ENCODE measurements at places on chromosomes 7 and 10.

- DNase-seq, result peak; percentile 83
Observed at GRCh38 chr7:106009503-106010226, 46.6 kb downstream of the CDHR3 start.

DNA sequence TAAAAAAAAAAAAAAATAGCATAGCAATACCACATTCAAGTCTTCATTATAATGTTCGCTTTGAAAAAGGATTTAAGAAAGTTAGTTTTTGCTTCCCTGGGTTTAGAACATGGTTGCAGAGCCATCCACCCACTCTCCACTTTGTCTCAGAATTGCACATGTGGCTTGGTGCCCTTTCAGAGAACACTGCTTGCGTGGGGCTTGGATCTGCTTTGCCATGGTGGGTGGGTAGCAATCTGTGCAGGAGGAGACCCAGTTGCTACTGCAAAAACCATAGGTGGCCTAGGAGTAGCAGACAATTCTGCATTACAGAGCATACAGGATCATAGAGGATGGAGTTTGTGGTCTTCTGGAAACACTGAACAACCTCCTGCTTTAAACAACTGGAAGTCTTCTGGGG is 421.4 kb upstream of the CELF2 start:
- no peak for DNase-seq

GRCh38 chr10:28036587-28036986 is 37.7 kb upstream of the ODAD2 start:
- no peak for DNase-seq

- no peak for DNase-seq
Observed at GRCh38 chr7:122488241-122488640, 183.7 kb upstream of the FEZF1 start.

DNA sequence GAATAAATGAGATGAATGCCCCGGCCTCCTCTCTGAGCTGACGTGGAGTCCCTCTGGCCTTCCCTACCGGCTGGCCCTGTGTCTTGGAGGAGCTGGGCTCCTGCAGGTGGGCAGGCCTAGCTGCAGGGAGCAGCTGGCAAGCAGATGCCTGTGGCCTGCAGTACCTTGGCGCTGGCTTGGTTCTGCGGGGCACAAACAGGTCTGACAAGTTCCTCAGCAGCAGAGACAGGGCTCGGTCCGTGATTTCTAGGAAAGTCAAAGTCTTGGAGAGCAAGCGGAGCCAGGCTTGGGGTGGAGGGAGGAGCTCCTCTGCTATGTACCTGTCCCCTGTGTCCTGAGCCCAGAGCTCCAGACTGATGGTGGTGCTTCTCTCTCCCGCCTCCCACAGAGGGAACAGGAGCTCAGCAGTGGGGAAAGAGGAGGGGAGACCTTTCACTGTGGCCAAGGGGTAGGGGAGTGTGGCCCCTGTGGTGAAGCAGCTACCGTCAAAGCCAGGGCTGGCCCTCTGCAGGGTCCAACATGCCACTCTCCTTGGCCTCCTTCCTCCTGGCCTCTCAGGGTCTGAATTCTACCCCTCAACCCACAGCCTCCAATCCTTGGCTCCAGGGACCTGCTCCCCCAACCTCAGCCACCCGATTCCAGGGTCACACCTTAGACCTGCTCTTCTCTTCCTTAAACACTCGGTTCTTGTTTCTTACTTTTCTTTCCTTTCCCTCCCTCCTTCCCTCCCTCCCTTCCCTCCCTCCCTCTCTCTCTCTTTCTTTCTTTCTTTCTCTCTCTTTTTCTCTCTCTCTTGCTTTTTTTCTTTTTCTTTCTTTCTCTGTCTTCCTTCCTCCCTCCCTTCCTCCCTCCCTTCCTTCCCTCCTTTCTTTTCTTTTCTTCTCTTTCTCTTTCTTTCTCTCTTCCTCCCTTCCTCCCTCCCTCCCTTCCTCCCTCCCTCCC is 20.1 kb downstream of the MYL10 start:
- DNase-seq, result no peak

GRCh38 chr10:116088985-116089384 is 184.0 kb downstream of the GFRA1 start:
- no peak for DNase-seq

DNA sequence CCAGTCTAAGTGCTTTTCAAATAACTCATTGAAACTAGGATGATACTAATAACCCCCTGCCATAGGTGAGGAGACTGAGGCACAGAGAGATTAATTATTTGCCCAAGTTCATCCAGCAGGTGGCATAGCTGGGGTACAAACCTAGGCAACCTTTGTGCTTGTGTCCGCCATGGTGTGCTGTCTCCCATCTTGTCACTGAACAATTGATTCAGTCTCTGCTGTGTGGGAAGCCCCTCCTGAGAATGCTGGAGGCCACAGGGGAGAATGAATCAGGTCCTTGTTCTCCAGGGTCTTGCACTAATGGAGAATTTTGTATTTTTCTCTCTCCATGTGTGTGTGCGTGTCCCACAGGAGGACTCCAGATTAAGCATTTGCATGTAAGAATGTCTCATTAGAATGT is 15.8 kb upstream of the TMEM236 start:
- DNase-seq, result no peak

GRCh38 chr7:50783303-50783702 is 607 bp upstream of the GRB10 start:
- DNase-seq, result no peak
